HepG2 (cell line): ENCODE measurements at places on chromosomes 5 and 9.
A peak's percentile ranks its signal among the peaks of the same experiment; 100 is the strongest.

DNA sequence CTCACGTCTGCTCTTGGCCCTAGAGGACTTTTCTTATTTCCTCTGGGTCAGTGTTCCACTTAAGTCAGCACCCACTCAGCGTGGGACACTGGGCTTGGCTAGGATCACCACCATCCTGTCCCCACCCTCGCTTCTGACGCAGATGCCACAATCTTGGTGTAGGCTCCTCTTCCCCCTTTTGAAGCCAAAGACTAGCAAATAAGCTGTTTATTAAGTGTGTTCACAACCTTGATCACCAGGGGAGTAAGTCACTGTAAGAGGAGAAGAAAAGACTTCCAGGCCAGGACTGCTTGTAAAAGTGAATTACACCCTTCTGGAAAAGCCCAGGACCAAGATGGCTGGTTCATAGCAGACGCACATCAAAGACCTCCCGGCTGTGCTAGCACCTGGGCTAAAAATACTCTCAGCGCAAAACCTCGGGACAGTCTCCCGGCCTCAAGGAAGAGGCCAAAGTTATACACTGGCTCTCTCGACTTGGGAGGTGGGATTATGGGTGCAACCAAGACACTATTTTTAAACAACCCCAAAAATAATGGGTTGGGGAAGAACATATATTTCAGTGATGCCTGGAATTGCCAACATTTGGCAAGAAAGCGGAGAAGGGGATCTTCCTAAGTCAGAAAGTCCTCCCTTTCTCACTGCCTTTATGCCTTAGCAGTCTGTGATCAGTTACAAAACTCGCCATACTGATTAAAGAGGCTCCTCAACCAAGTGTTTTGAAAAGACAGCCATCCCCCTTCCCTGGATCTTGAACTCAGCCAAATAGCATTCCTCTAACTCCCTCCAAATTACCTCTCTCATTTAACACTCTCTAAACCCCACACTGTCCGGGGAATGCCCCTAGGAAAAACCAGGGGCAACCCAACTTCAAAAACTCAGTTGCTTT lies 69.4 kb downstream of the RAPGEF1 start:
- H3K36me3 ChIP-seq = no peaks in the 10 kb centered on the region
- H3K4me3 ChIP-seq = no peak overlapping the region
- no peak overlapping the region for H3K27ac ChIP-seq

- H3K4me1 ChIP-seq = no peaks in the 10 kb centered on the region
- H3K4me3 ChIP-seq = no peak overlapping the region
- no peaks in the 10 kb centered on the region for H3K36me3 ChIP-seq
- DNase-seq = no peak
- H3K27me3 ChIP-seq = 0 out of 3 replicates have a peak, but pooled peaks cover 4% of the 10 kb centered on the region
Observed at GRCh38 chr5:66329078-66329477, 185.0 kb downstream of the SREK1 start.

DNA sequence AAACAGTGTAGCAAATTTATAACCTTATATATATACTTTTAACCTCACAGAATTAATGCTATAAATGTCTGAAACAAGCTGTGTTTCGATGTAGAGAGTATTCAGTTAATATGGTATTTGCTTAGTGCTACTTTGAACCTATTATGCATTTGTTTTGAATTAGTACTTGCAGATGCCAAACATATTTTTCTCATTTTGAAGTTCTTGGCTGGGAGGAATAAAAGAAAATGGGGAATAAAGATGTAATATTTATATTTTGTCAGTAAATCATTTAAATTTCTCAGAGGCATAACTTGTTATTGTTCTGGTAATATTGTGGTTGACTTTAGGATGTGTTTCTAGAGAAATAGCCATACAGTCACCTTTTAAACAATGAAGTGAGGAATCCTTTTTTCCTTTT lies 175.9 kb upstream of the IZUMO3 start:
- no peak for DNase-seq
- no peak overlapping the region for H3K4me3 ChIP-seq
- no peaks in the 10 kb centered on the region for H3K36me3 ChIP-seq
- no peaks in the 10 kb centered on the region for H3K4me1 ChIP-seq

GRCh38 chr9:95771556-95772246 lies 103.8 kb upstream of the ERCC6L2 start:
- H3K27ac ChIP-seq = peak overlapping the region; percentile 79
- H3K27me3 ChIP-seq = no peaks in the 10 kb centered on the region
- no peaks in the 10 kb centered on the region for H3K36me3 ChIP-seq
- peak overlapping the region; percentile 73 for H3K4me3 ChIP-seq
- peaks cover 51% of the 10 kb centered on the region for H3K4me1 ChIP-seq

DNA sequence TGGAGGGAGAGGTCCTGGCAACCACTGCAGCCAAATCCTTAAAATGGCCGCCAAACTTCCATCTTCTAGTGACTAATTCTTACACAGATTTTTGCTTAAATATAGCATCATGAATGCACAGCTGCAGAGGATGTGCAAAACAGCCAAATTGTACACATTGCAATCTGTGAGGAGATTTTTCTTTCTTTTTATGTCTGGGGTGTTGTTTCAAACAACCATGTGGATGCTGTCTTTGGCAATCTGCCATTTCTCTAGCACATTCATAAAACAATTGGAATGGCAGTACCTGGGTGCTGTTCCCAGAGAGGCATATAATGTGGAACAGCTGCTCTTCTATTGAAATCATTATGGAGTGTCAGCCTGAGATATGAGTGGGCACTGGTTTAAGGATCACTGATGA lies 1082.9 kb upstream of the SEMA6A start:
- H3K27ac ChIP-seq = no peak overlapping the region
- no peak overlapping the region for H3K4me3 ChIP-seq
- H3K27me3 ChIP-seq = no peaks in the 10 kb centered on the region; the same call in 1 of the 2 replicates
- no peaks in the 10 kb centered on the region for H3K4me1 ChIP-seq

GRCh38 chr5:84688566-84688965 lies 303.9 kb upstream of the EDIL3 start:
- no peak for DNase-seq
- H3K27me3 ChIP-seq = no peaks in the 10 kb centered on the region
- H3K36me3 ChIP-seq = no peaks in the 10 kb centered on the region

DNA sequence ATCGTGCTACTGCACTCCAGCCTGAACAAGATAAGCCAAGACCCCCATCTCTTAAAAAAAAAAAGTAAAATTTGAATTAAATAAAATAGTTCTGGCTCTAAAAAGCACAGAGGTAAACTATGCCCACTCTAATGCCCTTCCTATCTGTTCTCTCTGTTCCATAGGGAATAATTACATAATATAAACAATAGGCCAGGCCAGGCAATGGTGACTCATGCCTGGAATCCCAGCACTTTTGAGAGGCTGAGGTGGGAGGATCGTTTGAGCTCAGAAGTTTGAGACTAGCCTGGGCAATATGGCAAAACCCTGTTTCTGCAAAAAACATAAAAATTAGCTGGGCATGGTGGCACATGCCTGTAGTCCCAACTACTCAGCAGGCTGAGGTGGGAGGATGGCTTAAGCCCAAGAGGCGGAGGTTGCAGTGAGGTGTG lies 47.4 kb downstream of the MYO10 start:
- H3K4me1 ChIP-seq = peaks cover 1% of the 10 kb centered on the region
- no peak for DNase-seq
- no peak overlapping the region for H3K4me3 ChIP-seq
- H3K27me3 ChIP-seq = peaks cover 15% of the 10 kb centered on the region; the same call in 1 of the 3 replicates
- no peak overlapping the region for H3K27ac ChIP-seq

- H3K27me3 ChIP-seq = no peaks in the 10 kb centered on the region
- no peaks in the 10 kb centered on the region for H3K36me3 ChIP-seq
- no peak overlapping the region for H3K4me3 ChIP-seq
- no peak overlapping the region for H3K27ac ChIP-seq
- no peak for DNase-seq
Observed at GRCh38 chr5:84197538-84197937, 187.1 kb downstream of the EDIL3 start.

DNA sequence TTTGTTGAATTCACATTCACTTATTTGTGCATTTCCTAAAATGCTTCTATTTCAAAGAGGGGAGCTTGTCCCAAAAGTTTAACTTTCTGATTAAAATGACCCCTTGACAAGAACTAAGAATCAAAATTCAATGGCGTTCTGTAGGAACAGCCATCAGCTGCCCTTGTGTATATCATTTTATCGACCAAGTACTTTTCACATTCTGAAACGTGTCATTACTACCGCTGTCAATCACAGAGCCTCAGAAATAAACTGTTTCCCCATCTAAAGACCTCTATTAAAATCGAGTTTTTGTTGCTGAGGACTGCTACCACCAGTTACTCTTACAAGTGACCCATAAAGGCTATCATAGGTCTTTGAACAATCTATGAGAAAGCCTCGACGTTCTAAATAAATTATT lies 1.6 kb upstream of the FOXD1 start:
- H3K36me3 ChIP-seq = no peaks in the 10 kb centered on the region
- no peak overlapping the region for H3K4me3 ChIP-seq
- H3K4me1 ChIP-seq = peaks cover 27% of the 10 kb centered on the region
- DNase-seq = no peak

GRCh38 chr9:115594557-115594956 lies 476.6 kb upstream of the TNC start:
- no peak overlapping the region for H3K27ac ChIP-seq
- no peak overlapping the region for H3K4me3 ChIP-seq
- no peaks in the 10 kb centered on the region for H3K4me1 ChIP-seq
- no peak for DNase-seq

DNA sequence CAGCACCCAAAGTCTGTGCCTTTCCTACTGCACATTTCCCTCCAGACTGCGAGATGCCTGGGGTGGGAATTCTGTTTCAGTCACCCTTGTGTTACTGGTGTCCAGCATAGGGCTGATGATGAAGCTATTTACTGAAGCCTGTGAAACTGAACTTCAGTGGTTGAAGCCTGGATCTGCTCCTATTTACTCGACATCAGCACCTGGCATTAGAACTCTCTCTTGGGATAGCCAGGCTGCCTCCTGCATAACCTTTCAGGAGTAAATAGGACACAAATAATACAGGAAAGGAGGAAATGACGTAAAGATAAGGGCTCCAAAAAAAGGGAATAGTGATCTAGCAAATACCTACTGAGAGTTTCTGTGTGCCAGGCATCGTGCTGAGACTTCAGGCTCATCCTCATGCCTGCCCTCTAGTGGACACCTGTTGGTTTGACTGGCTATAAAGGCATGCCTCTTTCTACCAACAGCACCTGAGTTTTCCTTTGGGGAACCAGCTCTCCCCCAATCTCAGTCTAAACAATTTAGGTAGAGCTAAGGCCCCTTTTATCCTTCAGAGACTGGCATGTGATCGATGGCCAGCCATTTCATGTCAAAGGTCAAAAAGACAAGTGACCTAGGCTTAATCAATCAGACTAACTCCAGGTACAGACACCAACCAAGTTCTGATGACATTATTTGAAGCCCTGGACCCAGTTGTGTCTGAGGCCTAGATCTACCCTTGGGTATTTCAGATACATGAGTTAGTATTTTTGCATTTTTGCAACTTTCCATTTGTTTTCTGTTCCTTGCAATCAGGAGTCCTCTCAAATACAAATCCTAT lies 192.1 kb upstream of the TRIM32 start:
- H3K27me3 ChIP-seq = no peaks in the 10 kb centered on the region
- H3K4me1 ChIP-seq = peaks cover 2% of the 10 kb centered on the region
- no peak overlapping the region for H3K4me3 ChIP-seq
- peak; percentile 26 for DNase-seq
- H3K36me3 ChIP-seq = no peaks in the 10 kb centered on the region

DNA sequence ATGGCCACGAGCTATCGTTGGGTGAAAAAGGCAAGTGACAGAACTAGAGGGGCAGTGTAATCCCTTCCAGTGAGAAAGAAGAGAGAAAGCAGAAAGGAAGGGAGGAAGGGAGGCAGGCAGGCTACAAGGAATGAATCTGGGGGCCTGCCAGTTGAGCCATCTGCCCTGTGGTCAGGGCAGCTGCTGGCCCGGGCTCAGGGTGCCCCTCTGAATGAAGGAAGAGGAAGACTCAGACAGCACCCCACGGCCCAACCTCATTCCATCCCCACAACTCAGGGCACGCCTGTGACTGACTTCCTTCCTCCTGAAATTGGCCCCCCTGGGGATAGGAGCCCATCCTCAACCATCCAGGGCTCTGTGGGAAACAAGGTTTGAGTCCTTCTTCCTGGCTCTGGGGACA lies 20.3 kb upstream of the FLT4 start:
- DNase-seq = no peak
- H3K27ac ChIP-seq = no peak overlapping the region
- peaks cover 14% of the 10 kb centered on the region; the same call in 1 of the 3 replicates for H3K27me3 ChIP-seq
- peaks cover 24% of the 10 kb centered on the region for H3K4me1 ChIP-seq
- no peak overlapping the region for H3K4me3 ChIP-seq
- H3K36me3 ChIP-seq = no peaks in the 10 kb centered on the region

GRCh38 chr5:178375348-178375747 lies 142.7 kb upstream of the PHYKPL start:
- H3K4me1 ChIP-seq = no peaks in the 10 kb centered on the region
- no peak overlapping the region for H3K27ac ChIP-seq
- no peak overlapping the region for H3K4me3 ChIP-seq
- H3K36me3 ChIP-seq = no peaks in the 10 kb centered on the region
- DNase-seq = no peak

- no peak for DNase-seq
- no peaks in the 10 kb centered on the region for H3K27me3 ChIP-seq
- H3K27ac ChIP-seq = no peak overlapping the region
- no peak overlapping the region for H3K4me3 ChIP-seq
Observed at GRCh38 chr5:51202161-51202560, 181.1 kb upstream of the ISL1 start.

DNA sequence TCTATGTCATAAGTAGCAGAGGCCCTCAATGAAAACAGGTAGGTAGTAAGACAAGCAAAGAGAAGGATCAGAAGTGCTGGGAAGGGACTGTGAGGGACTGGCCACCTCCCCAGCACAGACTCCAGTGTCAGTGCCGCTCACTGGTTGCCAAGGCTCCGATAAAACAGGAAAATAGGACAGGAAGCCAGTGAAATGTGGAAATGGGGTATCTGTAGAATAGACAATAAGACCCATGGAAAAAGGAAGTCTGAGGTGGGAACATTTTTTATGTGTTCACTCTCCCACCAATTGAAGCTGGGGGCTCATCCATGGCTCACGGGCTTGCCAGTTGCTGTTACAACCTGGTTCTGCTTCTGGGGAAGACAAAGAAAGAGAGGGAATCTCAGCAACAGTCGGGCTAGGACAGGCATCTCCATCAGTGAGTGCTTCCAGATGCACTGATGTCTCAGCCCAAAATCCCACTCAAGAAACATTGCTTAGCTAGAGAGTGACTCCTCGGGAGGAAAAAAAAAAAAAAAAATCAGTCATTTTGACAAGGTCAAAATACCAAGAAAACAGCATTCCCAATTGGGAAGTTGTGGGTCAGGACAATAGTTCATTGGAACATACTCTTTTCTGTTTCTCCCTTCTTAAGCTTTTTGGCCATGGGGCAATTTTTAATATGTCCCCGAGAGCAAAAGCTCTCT lies 27.6 kb upstream of the NFIB start:
- no peak for DNase-seq
- H3K4me1 ChIP-seq = peaks cover 5% of the 10 kb centered on the region; the same call in 1 of the 2 replicates
- H3K27ac ChIP-seq = no peak overlapping the region

- no peaks in the 10 kb centered on the region for H3K4me1 ChIP-seq
- H3K4me3 ChIP-seq = no peak overlapping the region
- DNase-seq = no peak
- H3K36me3 ChIP-seq = no peaks in the 10 kb centered on the region
Observed at GRCh38 chr9:113756476-113757192, 119.5 kb upstream of the ZNF618 start.

GRCh38 chr5:154757814-154758406 lies 2.7 kb downstream of the LARP1 start:
- H3K36me3 ChIP-seq = peaks cover 6% of the 10 kb centered on the region; the same call in 1 of the 3 replicates
- H3K27ac ChIP-seq = no peak overlapping the region
- H3K4me1 ChIP-seq = peaks cover 71% of the 10 kb centered on the region
- peak overlapping the region; percentile 52 for H3K4me3 ChIP-seq
- no peak for DNase-seq

- H3K4me3 ChIP-seq = no peak overlapping the region
- no peaks in the 10 kb centered on the region for H3K36me3 ChIP-seq
- no peaks in the 10 kb centered on the region for H3K27me3 ChIP-seq
- no peak overlapping the region for H3K27ac ChIP-seq
Observed at GRCh38 chr9:115300874-115301273, 182.9 kb upstream of the TNC start.
